ENCODE measurements at places on chromosomes 11 and 22.

GRCh38 chr11:66183494-66184048 lies 84.9 kb upstream of the RAB1B start:
- no peak for DNase-seq

- DNase-seq, result no peak
Measured at GRCh38 chr22:19174106-19175025, 4.2 kb downstream of the SLC25A1 start.

DNA sequence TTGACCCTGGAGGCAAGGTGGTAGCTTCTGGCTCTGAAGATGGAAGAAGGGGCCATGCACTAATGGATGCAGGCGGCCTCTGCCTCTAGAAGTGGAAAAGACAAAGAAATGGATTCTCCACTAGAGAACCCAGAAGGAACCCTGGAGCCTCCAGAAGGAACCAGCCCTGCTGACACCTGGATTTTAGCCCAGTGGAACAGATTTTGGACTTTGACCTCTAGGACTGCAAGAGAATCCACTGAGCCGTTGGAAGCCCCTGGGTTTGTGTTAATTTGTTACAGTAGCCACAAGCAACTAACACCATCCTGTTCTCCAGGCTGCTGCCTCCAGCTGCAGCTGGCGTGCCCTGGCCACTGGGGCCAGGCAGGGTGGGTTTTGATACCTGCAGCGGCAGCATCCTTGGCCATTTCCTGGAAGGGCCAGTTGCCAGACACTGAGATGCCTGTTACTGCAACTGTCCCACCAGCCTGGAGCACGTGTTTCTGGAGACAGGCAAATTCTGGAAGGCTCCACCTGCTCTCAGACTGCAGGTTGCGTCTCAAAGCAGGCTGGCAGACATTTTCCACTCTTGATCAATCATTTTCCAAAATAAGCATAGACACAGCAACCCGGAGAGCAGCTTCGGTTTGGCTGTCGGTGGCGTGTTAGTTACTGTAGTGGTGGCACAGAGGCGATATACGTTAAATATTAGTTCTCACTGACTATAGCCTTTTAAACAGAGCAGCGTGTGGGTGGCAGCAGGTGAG lies 76.8 kb upstream of the PARVG start:
- no peak for DNase-seq

- no peak for DNase-seq
Measured at GRCh38 chr11:44305470-44306051, 4.4 kb downstream of the ALX4 start.

DNA sequence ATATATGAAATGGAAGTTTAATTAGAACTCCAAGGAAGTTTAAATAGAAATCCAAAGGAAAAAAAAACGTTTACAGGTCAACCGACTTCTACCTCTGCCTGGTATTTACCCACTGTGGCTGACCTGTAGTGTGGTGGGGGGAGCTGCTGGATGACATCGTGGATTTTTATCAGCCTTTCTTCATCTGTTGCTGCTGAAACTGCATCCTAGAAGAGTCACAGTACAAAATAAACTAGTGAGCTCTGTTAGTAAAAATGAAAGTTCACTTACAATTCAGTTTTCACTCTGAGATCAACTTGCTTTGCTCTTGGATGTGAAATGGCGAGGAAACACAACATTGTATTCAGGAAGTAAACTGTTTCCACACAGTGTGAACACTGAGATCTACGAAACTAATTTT lies 43.2 kb upstream of the TP53AIP1 start:
- DNase-seq, result no peak

GRCh38 chr11:116541460-116541859 lies 231.3 kb downstream of the BUD13 start:
- no peak for DNase-seq

DNA sequence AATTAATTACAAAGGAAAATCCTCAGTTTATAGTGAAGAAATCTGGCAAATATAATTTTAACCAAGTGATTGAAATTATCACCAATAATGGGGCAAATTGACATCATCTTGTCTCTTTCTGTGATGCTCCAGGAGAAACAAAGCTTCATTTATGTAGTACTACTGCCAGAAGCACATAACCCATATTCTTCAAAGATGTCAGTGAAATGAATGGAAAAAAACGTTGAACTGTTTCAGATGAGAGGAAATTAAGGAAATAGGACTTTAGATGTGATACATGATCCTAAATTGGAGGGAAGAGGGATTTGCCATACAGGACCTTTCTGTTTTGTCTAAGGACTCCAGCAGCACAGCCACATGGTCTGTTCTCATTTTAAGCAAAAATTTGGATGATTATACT lies 57.6 kb downstream of the PPP6R3 start:
- DNase-seq, result no peak

GRCh38 chr11:85698195-85698594 lies 12.2 kb upstream of the CCDC89 start:
- DNase-seq, result no peak

GRCh38 chr11:1675536-1676228 lies 21.3 kb upstream of the KRTAP5-6 start:
- no peak for DNase-seq

DNA sequence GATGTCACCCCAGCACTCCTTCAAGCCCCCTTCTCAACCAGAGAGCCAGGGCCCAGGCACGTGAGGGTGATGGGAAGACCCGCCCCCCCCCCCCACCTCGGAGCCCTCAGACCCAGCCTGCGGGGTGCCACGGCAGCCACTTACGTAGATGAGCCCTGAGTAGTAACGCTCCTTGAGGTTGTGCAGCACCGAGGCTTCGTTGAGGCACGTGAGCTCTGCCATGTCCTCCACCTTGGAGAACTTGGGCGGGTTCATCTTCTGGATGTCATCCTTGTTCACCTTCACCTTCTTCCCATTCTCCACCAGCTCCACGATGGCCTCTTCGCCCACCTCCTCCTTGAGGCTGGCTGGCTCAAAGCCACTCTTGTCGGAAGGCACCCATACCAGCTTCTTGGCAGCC lies 39.0 kb downstream of the MYH9 start:
- no peak for DNase-seq

DNA sequence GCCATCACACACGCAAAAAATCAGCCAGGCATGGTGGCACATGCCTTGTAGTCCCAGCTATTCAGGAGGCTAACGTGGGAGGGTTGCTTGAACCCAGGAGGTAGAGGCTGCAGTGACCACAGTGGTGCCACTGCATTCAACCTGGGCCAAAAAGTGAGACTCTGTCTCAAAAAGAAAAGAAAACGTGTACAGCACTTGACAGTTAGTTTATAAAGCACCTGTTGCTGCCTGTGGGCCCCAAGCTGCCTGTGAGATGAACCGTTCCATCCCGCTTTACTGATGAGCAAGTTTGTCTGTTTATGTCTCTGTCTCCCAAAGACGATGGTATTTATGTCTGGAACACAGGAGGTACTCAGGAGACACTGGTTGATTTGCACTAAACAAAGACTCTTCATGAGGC lies 1.5 kb upstream of the PRR5 start:
- no peak for DNase-seq

Measured in activated CD4-positive, CD25-positive, alpha-beta regulatory T cell treated with anti-CD3 and anti-CD28 coated beads, Interleukin-2, amount 50 U/mL, for 16 hours (primary cell).